ENCODE measurements at places on chromosomes 2 and 18.

GRCh38 chr2:59733970-59734369 lies 819.5 kb downstream of the BCL11A start:
- DNase-seq: no peak

- peak; percentile 66 for DNase-seq
Observed at GRCh38 chr2:147100406-147101035, 744.3 kb upstream of the ACVR2A start.

DNA sequence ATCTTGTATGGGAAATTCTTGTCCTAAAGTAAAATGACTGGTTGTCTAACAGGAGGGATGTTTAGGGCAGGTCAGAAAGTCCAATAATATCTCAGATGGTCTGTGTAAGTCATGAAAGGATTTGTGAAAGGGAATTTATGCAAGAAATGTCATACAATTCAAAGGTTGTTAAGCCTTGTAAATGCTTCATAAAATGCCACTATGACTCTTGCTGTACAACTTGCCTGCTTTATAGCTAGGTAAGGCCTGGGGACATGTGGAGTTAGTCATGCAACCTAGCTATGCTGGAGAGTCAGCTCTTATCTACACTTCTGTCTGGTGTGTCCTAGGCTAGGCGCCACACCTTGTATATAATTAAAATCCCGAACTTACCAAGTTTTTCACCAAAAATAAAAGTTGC lies 36.9 kb upstream of the VWA3B start:
- DNase-seq: no peak

DNA sequence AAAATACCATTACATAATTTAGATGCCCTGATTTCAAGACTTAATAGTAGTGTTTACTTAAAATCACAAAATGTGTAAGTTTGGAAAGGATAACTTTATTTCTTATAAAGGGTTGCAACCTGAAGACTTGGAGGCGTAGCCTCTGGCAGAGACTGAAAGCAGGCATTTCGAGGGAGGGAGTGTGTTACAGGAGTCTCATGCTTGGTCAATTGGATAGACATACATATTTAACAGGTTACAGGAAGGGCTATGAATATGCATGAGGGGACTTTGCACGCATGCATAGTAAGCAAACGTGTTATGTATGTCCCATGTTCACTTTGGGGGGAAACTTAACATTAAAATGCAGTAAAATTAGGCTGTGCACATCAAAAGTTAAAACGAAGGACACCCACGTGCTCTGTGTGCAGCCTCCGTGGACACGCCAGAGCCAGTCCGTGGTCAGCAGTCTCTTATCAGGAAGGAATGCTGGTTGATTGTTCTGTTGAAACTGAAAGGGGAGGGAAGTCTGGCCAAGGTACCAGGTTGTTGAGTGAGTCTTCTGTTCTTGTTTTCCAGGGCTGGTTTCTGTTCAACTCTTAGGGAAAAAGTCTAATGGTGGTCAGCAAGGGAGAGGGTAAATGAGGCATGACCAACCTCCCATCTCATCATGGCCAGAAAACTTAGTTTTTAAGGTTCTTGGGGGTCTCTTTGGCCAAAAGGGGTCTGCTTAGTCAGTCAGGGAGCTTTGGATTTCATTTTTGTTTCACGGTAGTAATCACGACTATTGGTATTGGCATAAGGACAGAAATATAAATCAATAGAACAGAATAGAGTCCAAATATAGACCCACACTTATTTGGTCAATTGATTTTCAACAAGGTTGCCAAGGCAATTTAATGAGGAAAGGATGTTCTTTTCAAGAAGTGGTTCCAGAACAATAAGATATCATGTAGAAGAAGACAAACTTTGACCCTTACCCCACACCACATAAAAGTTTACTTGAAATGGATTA lies 121.9 kb downstream of the MCFD2 start:
- no peak for DNase-seq

DNA sequence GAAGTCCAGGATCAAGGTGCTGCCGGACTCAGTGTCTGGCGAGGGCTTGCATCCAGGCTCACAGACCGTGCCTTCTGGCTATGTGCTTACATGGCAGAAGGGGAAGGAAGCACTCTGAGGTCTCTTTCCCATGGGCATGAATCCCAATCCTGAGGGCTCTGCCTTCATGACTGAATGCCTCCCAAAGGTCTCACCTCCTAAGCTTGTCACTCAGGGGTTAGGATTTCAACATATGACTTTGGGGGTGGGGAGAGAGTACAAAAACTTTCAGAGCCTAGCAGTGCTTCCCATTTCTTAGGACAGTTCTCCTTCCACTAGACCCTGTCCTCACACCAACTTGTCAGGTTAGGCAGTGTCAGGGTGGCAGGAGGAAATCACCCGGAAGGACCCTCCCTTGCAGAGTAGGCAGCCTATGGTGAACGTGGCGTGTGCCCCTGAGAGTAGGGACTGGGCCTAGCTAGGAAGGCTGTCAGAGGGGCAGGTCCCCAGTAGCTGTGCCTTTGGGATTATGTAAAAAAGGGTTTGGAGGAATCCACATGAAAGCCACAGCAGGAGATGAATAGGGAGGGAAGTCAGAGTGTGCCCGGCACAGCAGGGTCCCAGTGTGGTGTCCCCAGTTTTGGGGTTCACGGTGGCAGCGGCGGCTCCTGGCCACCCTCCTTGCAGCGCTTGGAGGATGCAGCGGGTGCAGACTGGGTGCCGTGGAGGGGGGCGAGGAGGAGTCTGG lies 233.3 kb downstream of the LDLRAD4 start:
- no peak for DNase-seq

DNA sequence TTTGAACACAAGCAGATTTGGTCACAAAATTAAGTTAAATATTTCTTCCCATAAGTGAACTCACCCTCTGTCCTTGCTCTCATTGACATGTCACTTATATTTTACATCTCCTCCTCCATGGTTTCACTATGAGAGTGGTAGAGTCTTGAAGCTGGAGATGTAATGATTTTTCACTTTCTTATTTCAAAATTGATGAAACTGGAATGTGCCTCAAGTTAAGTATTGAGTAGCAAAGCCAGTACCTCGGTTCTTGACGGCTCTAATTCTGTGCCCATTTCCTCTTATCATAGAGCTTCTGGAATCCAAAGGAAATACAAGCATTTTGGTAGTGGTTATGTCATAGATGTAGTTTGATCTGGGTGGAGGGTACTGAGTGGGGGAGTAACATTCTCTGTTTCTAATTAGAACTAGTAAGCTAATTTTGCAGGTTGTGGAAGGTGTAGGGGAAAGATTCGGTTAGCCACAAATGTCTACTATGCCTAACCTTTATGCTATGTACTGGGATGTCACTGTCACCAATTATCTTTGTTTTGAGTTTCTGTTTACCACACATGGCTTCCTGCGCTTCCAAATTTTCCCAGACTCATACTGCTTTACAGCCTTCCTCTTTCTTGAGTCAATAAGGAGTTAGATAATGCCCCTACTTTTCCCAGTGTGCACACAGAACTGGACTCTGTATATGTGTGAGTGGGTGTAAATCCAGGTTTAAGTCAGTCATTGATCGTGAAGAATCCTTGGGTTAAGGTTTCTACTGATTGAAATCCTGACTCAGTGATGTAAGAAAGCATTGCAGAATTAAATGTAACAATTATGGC lies 96.8 kb downstream of the DIS3L2 start:
- DNase-seq: no peak

GRCh38 chr18:43547456-43547855 lies 270.2 kb upstream of the SYT4 start:
- no peak for DNase-seq

DNA sequence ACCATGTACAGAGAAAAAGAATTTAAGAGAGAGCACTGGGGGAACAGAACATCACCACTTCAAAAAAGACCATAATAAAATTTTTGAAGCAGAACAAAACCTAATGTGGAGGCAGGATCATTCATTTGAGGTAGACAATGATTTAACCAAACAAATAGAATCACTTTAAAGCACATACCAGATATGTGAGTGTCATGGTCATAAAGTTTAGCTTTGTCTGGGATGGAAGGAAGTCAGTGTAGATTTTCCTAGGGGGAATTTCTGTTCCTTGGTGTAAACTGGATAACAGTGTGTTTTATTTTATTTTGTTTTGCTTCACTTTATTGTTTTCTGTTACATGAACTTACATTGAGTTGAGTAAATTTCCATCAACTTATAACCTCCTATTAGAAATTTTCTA lies 120.8 kb downstream of the CRIM1 start:
- DNase-seq: no peak

Data from foreskin keratinocyte (primary cell).